ENCODE measurements at places on chromosomes 7 and 10.

DNA sequence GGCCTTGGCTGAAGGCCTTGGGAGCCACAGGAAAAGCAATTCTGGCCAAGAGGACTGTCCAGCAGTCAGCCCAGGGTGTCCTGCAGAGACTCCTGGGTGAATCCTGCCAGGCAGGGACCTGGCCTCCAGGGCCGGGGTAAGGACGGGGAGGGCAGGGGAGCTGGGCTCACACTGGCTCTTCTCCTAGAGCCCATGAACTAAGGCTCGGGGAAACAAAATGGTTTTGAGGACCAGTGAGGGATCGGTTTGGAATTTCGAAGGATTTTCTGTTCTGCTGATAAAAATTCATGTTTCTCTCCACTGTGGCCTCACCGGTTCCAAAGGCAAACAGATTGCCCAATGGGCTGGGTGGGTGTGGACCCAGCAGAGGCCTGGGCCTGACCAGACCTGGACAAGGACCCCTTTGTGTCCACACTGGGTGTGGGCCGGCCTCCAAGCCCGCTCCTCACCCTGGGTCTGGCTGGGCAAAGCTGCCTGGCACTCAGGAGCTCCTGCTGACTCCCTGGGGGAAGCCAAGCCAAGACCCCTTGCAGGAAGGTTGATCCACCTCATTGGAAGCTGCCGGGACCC lies 27.3 kb downstream of the FAM20C start:
- no peak for DNase-seq

DNA sequence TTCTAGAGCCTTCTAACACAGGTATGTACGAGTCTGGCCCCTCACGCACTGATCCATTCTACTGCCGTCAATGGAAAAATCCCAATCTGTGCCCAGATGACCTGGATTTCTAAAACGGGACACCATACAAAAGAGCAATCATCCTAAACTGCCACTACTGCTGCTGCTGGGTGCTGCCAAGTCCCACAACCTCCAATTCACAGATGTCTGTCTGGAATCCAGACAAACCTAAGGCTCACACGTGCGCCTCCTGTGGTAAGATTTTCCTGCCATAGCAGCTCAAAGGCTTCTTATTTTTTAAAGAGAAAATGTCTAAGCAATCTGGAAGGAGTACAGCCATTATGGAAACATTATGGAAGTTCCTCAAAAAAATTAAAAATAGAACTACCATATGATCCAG lies 40.9 kb downstream of the JCAD start:
- DNase-seq: no peak

GRCh38 chr7:80879849-80880248 lies 39.0 kb downstream of the SEMA3C start:
- no peak for DNase-seq

- no peak for DNase-seq
These were observed 508.5 kb upstream of the ZMIZ1 start for GRCh38 chr10:78560341-78560688.
